ENCODE measurements at places on chromosomes 2 and 18.

DNA sequence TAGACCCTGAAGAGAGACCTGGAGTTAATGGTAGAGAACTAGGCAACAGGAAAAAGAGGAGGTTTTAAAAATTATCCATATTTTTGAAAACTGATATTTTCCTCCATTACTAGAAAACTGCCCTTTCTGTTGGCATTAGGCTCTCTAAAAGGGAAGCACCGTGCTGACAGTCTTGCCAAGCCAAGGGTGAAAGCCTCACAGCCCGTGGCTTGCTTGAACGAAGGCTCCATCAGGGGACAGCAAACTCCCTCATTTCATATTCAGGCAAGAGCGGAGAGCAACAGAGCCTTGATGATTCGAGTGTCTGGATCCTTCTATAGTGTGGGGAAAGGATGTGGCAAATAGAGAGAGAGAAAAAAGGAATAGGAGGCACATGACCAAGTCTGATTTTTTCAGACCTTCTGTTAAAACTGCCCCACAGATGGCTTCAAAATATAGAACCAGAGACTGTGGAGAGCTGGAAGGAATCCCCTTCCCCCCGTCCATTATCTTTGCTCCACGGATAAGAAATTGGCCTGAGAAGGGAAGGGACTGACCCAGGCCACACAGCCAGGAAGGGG is 67.0 kb downstream of the CACNB4 start:
- DNase-seq, result no peak

GRCh38 chr2:23495661-23496114 is 110.7 kb downstream of the KLHL29 start:
- DNase-seq, result no peak

DNA sequence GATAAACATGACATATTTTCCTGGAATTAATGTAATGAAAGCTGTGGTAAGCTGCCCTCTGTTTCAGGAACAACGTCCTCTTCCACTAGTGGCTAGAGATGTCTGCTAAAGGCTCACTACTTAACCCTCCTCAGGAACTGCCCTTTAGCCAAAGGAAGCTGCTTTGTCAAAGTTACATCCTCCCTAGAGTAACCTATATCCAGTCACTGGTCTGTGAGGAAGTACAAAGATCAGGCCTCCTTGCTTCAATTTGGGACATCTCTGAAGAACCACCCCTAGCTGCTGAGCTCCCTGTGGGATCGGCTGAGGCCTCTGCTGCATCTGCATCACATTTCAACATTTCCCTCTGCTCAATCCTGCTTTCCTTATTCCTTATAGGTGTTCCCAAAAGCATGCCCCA is 107.8 kb downstream of the PRELID3A start:
- no peak for DNase-seq

GRCh38 chr2:10501980-10502802 is 54.1 kb upstream of the ODC1 start:
- no peak for DNase-seq
